Osteocyte (in vitro differentiated cells): ENCODE measurements at places on chromosomes 16 and 17. TPM values are rescaled to one million over a fixed set of nuclear protein-coding genes. Genes with fewer than 3 reads are reported as not detected.

DNA sequence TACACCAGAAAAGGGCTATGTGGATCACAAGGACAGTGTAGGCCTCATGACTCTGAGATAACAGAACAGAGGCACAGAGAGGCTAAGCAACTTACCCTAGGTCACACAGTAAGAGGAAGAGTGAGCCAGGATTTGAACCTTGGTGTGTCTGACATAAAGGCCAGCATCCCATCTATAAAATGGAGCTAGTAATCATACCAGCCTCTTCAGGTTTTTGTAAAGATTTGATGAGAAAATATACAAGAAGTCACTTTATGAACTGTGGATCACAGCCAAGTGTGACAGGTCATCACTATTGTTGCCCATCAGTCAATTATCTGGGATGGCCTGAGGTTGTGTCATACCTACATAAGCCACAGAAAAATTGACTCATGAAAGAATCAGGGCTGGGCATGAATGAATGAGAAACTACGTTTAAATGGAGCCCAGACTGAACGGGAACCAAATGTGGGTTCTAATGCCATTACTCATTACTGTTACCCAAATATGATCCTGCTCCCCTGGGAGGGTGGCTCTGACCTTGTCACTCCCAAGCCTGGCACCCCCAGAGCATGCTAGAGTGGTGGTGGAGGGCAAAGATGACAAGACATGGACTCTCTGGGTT, 21.0 kb downstream of the FBXO39 start:
- H3K27me3 ChIP-seq, result peaks cover 10% of the 10 kb centered on the region
- no peaks in the 10 kb centered on the region for H3K36me3 ChIP-seq
- H3K4me1 ChIP-seq, result no peaks in the 10 kb centered on the region
- H3K4me3 ChIP-seq, result no peak overlapping the region
- H3K27ac ChIP-seq, result no peak overlapping the region

- no peaks in the 10 kb centered on the region for H3K4me1 ChIP-seq
- H3K27me3 ChIP-seq, result no peaks in the 10 kb centered on the region
- H3K36me3 ChIP-seq, result no peaks in the 10 kb centered on the region
- no peak for DNase-seq
Observed at GRCh38 chr16:9165681-9166080, 74.2 kb downstream of the HAPSTR1 start.

GRCh38 chr16:55399911-55400310, 75.9 kb downstream of the IRX6 start:
- H3K4me1 ChIP-seq, result no peaks in the 10 kb centered on the region
- DNase-seq, result no peak
- no peak overlapping the region for H3K27ac ChIP-seq

DNA sequence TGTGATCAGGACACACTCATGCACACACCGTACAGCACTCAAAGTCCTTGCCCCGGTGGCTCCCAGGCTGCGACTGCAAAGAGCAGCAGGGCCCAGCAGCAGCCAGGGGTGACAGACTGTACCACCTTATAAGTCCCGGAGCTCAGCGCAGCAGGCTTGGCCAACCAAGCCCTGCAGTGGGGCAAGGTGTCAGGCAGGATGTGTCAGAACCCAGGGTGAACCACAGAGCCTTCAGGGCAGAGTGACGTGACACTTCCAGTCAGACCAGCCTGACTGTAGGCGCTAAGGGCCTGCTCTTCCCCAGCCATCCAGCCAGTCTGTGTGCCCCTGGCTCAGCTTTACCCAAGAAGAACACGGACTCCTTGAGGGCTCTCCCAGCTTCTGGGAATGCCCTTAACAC, 204.1 kb downstream of the COPRS start:
- peaks cover 24% of the 10 kb centered on the region for H3K4me1 ChIP-seq
- no peaks in the 10 kb centered on the region for H3K27me3 ChIP-seq
- DNase-seq, result no peak
- no peaks in the 10 kb centered on the region for H3K36me3 ChIP-seq

DNA sequence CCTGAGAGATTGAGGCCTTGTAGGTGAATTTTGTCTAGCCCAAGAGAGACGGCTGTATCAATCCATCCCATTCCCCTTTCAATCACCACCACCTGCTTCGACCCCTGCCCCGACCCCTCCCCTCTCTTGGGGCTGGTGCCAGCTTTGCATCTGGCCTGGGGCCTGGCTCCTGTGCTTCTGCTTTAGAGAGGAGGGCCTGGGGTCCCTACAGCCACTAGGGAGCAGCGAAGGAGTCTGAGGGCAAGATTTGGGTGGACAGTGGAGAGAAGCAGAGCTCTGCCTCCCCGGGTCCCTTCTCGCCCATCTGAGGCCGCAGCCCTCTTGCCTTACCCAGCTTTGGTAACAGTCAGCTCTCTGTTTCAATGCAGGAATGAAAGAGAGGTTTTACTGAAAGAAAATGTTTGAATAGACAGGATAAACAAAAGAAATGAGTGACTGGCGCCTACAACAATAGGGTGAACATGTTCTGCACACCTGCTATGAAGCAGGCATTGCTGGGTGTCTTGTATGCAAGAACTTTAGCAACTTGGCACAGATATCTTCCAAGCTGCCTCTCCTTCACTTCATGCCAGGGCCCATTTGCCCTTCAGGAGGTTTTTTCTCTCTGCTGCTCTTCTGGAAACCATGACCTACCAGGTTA, 57.4 kb downstream of the SLC47A1 start:
- no peak for DNase-seq
- no peaks in the 10 kb centered on the region for H3K4me1 ChIP-seq
- no peak overlapping the region for H3K4me3 ChIP-seq

GRCh38 chr16:4531811-4532210, 6.8 kb downstream of the CDIP1 start:
- H3K4me1 ChIP-seq, result peaks cover 12% of the 10 kb centered on the region
- no peak overlapping the region for H3K27ac ChIP-seq
- no peak overlapping the region for H3K4me3 ChIP-seq
- no peaks in the 10 kb centered on the region for H3K27me3 ChIP-seq
- DNase-seq, result no peak

DNA sequence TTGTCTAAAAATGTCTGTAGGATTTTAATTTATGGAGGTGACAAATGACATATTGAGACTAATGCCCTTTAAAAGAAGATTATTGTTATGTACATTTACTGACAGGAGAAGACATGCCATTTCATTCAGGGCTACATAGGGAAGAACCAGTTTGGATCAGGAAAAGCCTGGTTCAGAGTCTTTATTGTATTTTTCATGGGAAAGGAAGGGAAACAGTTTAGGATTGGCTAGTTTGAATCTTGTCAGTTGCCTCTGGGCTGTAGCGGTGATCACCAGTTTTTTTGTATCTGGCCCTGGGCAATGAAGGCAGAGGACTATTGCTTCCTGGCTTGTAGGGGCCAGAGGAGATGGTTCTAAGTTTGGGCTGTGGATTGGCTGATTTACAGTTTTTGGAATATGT, 31.8 kb downstream of the NSRP1 start:
- H3K27me3 ChIP-seq, result no peaks in the 10 kb centered on the region
- no peak overlapping the region for H3K4me3 ChIP-seq
- peaks cover 8% of the 10 kb centered on the region for H3K36me3 ChIP-seq
- H3K4me1 ChIP-seq, result peaks cover 11% of the 10 kb centered on the region
- no peak overlapping the region for H3K27ac ChIP-seq

- H3K36me3 ChIP-seq, result no peaks in the 10 kb centered on the region
- H3K27ac ChIP-seq, result no peak overlapping the region
- peaks cover 42% of the 10 kb centered on the region for H3K27me3 ChIP-seq
- peaks cover 33% of the 10 kb centered on the region for H3K4me1 ChIP-seq
Observed at GRCh38 chr17:72118335-72119076, 2.3 kb upstream of the SOX9 start.

DNA sequence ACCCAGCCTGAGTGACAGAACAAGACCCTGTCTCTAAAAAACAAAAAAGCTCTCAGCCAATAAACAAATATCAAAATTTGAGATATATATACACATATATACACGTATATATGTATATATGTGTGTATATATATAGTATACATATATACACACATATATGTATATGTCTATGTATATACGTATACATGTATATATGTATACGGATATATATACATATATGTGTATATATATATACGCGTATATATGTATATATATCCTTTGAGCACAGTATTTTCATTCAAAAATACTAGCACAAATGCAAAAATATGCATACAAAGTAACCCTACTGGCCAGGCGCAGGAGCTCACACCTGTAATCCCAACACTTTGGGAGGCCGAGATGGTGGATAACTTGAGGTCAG, 13.0 kb downstream of the MTMR4 start:
- H3K36me3 ChIP-seq, result peaks cover 45% of the 10 kb centered on the region
- no peaks in the 10 kb centered on the region for H3K4me1 ChIP-seq
- no peak overlapping the region for H3K4me3 ChIP-seq
- H3K27ac ChIP-seq, result no peak overlapping the region

DNA sequence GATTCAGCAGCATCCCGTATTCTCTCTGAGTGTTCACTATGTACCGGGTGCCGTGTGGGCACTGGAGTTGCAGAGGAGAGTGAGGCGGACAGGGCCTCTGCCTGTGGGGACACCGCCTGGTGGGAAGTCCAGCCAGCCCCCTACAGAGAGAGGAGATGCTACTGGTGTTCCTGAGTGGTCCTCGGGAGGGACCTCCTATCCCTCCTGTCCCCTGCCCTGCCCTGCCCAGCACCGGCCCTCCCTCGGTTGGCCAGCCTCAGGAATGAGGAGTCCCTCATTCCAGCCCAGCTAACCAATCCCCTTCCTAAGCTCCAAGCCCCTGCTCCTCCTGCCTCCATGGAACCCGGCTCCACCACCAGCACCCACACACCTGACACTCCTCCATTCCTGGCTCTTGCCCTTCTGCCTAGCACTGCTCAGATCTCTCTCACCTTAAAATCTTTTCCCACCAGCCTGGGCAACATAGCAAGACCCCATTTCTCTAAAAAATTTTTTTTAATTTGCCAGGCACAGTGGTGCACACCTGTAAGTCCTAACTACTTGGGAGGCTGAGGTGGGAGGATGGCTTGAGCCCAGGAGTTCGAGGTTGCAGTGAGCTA, 2.0 kb downstream of the ASGR2 start:
- no peak overlapping the region for H3K4me3 ChIP-seq
- no peaks in the 10 kb centered on the region for H3K4me1 ChIP-seq
- no peak overlapping the region for H3K27ac ChIP-seq
- H3K27me3 ChIP-seq, result peaks cover 22% of the 10 kb centered on the region
- DNase-seq, result no peak

Gene SMIM36
- not detected in 2 replicates for total RNA-seq

Gene RAMP2
- 1.6 and 2.4 TPM in 2 replicates for total RNA-seq

Gene KRTAP4-3
- total RNA-seq, result not detected in 2 replicates

Gene TBC1D3K
- total RNA-seq, result not detected in 2 replicates

Gene STAC2
- 0.62 and 0.81 TPM in 2 replicates for total RNA-seq

Gene TBC1D3
- total RNA-seq, result 0.30 TPM in 1 of 2 replicates, not detected in the other

Gene FA2H
- not detected in 2 replicates for total RNA-seq

Gene CDH1
- total RNA-seq, result 0.21 TPM in 1 of 2 replicates, not detected in the other
